ENCODE measurements at places on chromosomes 4 and X.
A peak's percentile ranks its signal among the peaks of the same experiment; 100 is the strongest.

- no peak for DNase-seq
These were observed 215.5 kb downstream of the SPATA18 start for GRCh38 chr4:52266537-52267137.

GRCh38 chr4:96347582-96347981 lies 507.7 kb downstream of the PDHA2 start:
- no peak for DNase-seq

- DNase-seq = no peak
These were observed 4.5 kb upstream of the RHOXF1 start for GRCh38 chrX:120120223-120120622.

DNA sequence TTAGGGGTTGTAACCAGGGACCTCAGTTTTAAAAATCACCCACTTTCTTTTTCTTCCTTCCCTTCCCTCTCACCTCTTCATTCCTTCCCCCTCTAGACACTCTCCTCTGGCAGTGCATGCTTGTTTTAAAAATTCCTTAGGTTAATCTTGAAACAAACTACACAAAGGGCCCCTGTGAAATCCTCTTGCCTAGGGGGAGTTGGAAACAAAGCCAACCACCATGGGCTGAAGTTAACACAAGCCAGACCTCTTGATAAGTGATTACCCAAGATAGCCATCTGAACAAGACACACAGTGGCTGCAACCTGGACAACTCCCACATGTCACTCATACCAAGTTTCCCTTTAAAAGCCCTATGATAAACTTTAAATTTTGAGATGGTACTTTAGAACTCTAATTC lies 68.9 kb downstream of the TENT5D start:
- DNase-seq = no peak

DNA sequence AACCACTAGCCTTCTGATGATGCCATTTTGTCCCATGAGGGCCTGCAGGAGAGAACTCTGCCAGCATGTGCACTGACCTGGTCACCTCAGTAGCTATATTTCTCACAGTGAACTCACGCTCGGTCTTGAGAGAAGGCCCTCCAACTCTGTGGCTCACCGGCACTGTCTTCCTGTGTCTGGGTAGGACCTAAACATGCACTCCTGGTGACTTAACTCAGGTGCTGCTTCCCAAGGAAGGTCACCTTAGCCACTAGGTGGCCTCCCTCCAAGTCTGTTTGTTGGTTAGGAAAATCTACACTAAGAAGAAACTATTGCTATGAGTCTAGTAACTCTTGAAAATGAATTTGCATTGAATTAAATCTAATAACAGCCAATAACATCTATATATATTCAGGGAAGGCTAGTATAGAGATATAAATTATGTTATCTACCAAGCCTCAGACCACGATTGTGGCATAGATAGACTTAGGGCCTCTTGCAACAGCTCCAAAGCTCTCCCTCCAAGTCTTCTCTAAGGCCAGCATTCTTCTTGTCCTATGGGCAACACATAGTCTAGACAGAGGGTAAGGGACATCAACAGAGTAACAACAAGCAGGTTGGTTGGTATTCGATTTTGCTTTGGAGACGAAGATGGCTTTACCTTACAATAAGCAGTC lies 24.7 kb downstream of the TLR10 start:
- DNase-seq = no peak

GRCh38 chrX:140151316-140151715 lies 186.0 kb upstream of the CXorf66 start:
- no peak for DNase-seq

DNA sequence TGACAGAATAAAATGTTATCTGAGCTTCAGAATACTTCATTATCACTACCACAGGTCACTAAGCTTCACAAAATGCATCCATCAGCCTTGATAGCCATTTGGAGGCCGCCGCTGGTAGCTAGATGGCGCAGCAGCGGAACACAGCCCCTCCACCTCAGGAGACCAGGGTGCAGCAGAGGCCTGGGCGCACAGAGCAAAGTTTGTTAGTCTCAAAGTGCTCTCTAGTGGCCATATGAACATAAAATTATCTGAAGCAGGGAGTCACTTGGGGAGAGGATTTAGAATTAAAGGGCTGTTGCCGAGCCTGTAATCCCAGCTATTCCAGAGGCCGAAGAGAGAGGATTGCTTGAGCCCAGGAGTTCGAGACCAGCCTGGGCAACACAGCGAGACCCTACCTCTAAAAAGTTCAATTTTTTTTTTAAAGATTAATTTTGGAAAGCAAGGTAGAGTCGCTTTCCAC lies 8.1 kb upstream of the DCTD start:
- DNase-seq = peak; percentile 82

DNA sequence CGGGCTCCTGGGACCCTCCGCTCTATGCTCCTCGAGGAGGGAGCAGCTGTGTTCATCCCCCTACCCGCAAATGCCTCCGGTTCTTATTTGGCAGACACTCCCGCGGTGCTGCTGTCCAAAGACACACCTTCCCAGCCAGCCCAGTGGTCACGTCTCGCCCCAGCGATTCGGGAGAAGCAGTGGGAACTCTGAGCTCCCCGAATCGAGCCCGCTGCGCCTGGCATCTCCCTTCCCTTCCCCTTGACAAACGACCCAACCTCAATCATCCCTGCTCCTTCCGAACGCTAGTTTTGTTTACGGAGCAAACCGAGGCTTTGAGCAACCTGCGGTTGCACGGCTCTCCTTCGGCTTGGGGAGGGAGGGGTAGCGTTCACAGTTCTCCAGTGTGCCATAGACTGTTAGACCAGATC lies 317 bp upstream of the FRMPD4 start:
- DNase-seq = no peak

DNA sequence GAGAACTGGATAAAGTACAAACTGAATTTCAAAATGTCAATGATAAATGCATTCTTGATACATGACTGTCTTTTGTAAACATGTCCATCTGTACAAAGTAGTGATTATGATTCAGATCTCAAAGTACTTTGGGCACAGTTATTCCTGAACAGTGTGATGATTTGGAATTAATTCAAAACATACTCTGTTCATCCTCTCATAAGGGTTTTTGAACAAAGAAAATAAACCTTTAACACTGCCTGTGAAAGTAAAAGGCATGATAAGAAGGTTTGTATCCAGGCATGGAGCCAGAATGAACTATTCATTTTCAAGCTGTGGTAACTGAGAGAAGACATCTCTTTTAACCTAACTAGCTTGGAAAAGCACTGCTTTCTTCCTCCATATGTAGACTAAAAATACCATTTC lies 883 bp upstream of the KLHL4 start:
- DNase-seq = no peak
